ENCODE measurements at places on chromosomes 2 and 18. TPM values are rescaled to one million over a fixed set of nuclear protein-coding genes. Genes with fewer than 3 reads are reported as not detected.

DNA sequence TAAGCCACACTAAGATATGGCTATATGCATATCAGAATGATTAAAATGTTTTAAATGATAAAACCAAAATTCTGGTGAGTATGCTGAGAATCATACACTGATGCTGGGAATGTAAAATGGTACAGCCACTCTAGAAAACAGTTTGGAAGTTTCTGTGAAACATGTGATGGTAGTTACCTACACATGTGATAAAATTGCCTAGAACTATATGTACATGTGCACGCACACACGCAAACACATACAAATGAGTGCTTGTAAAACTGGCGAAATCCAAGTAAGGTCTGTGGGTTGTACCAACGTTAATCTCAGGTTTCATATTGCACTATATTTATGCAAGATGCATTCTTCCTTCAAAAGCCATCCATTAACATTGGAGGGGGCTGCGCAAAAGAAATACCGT lies 195.0 kb upstream of the RAB6C start:
- DNase-seq: no peak

SERPINB11 gene
- polyA plus RNA-seq: not detected

FEV gene
- polyA plus RNA-seq: 5.9 TPM

DNA sequence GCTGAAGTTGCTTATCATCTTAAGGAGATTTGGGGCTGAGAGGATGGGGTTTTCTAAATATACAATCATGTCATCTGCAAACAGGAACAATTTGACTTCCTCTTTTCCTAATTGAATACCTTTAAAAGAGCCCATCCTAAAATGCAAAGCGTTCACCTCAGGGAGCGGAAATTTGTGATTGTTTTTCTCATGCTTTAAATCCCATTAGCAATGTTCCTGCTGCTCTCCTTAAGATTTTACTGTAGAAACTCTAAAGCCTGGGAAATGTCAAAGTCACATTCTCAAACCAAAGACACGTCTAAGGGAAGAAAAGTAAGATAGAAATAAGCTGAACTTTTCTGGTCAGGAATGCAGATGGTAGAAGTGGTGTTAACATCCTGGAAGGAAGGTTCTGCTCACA lies 285.8 kb upstream of the MAP2 start:
- DNase-seq: no peak

All from brain (organoid and tissue), 16 donors.